ENCODE measurements at places on chromosomes 13 and 19.

- DNase-seq = no peak
Measured at GRCh38 chr13:20782116-20782708, 8.5 kb upstream of the EEF1AKMT1 start.

GRCh38 chr13:47503475-47503874 is 497.6 kb downstream of the SUCLA2 start:
- no peak for DNase-seq

GRCh38 chr13:23510979-23511735 is 59.1 kb upstream of the TNFRSF19 start:
- no peak for DNase-seq

DNA sequence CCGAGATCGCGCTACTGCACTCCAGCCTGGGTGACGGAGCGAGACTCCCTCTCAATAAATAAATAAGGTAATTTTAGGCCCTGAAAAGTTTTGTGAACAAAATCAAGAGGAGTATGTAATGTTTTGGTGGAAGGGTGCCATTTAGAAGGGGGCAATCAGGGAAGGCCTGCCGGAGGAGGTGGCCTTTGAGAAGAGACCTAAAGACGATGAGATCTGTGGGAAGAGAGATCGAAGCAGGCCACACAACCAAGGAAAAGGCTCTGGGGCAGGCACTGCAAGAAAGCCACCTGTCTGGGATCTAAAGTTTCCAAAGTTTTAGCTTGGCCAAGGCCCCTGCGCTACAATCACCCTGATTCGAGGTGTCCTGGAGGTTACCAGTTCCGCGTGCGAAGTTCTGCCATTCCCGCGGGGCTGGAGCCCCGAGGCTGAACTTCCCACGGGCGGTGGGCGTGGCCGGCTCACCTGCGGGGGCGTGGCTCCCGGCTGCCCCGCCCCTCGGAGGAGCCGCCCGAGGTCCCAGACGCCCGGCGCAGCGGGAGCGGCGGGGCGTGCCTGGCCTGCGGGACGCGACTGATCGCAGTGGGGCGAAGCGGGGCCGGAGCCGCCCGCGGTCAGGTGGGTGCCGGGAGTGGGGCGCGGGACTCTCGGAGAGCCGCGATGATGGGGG is at the start of gene KLC3:
TSS of gene KLC3 (plus strand) at position 519 of the 667 bp plus-strand sequence. CDS start 4,792 bp downstream, outside the sequence.
- no peak for DNase-seq

- DNase-seq = no peak
Measured at GRCh38 chr13:51921790-51922740, 60.3 kb downstream of the CCDC70 start.

DNA sequence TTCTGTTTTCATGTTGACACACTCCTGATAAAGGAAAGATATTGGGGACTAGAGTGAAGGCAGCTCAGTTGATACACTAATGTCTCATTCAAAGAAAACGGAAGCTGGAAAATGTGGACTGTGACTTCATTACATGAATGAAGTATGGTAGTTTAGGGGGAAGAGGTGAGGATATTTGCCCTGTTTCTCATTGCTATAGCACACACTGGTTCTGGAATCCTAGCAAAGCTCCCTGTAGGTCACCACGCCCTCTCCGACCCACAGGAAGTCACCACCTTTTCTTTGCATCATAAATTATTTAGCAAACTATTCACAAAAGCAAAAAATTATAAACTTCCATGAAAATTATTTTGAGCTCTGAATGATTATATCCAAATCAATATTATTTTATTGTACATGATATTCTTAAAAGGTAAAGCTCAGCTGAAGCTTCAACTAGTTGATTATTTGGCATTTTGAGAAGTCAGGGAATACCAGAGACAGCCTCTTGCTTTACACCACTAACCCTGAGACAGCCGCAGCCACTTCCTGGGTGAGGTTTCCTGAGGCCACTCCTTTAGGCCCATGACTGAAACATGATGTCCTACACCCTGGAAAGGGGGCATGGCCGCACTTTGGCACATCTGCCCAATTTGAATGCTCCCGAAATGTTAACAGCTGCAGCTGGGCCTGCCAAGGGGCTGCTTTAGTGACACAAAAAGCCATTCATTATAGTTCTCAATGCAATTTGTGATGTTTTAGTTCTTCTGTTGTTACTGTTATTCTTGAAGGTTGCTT is 50.0 kb upstream of the WDFY2 start:
- DNase-seq = no peak

- DNase-seq = no peak
Measured at GRCh38 chr13:65112123-65112522, 2118.0 kb downstream of the PCDH9 start.

DNA sequence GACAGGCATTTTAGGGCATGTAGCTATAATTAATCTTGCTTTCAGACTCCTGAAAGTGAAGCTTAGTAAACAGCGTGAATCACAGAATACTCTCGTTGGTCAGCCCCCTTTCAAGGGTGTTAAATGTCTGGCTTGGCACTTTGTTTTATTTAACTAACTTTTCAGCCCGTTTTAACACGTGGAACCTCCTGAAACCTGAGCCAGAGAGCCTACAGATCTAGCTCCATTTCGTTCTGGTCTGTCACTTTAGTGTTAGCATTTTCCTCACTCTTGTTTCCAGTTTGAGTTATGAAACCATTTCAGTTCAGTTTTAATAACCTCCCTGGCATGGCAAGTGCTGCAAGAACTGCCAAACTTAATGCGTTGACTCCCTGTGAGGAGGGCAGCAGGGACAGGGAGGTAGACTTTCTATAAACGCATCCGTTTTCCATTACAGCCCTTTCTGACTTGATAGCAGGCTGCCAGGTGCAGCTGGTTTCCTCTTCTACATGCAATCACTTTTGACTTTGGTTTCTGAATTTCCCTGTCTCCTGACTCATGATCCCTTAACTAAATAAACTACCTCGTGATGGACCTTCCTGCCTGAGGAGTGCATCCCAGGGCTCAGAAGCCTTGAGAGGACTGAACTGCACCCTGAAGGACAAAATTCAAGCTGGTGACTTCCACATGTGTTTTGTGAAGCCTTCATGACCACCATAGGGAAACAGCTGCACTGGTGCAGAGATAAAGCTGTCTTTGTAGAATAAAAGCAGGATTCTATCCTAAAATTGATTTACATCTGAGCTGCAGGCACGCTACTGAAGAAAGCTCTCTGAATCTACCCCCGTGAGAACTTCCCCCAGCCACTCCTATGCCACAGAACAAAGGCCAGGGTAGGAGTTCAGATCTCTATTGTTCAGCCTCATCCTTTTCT is 192.6 kb downstream of the DLEU7 start:
- DNase-seq = no peak

GRCh38 chr13:101703838-101704237 is 251.4 kb downstream of the ITGBL1 start:
- DNase-seq = no peak

GRCh38 chr19:14059093-14059480 is 2.8 kb downstream of the PALM3 start:
- DNase-seq = no peak

GRCh38 chr13:48978942-48979601 is 3.4 kb downstream of the FNDC3A start:
- no peak for DNase-seq

DNA sequence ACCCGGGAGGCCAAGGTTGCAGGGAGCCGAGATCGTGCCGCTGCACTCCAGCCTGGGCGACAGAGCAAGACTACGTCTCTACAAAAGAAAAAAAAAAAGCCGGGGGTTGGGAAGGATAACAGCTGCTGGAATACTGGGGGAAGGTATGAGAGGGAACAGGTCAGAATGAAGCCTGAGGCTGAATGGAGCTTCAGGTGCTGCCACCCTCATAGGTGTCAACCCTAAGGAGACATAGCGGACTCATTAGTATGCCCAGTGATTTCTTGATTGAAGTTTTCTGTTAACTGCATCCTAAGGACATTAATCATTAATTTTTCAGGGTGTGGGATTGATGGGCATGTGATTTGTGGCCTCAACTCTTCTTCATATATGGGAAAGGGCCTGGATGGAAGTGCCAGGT is 6.0 kb downstream of the SMARCA4 start:
- no peak for DNase-seq

DNA sequence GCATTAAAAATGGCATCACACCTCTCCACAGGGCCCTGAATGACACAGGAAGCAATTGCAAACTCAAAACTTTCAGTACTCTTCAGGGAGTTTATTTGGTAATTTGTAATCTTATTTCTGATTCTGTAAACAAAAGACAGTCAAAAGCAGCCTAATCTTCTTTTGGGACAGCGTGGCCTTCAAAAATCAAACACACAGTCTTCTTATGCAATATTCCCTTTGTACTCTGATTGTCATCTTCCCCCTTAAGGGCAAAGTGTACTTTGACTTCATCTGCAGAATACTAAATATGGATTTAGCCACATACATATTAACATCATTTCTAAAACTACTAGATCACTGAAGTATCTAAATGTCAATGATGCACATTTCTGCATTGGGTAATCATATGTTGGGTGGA is 322.0 kb downstream of the MZT1 start:
- DNase-seq = no peak

- DNase-seq = no peak
Measured at GRCh38 chr19:57667228-57667627, 1.5 kb upstream of the ZSCAN4 start.

GRCh38 chr19:45931055-45931454 is 16.5 kb upstream of the NANOS2 start:
- no peak for DNase-seq

GRCh38 chr13:25171517-25172302 is at the start of gene AMER2:
AMER2 (minus strand) TSS chr13:25172288; CDS start chr13:25171619, 669 bp downstream.
- DNase-seq = no peak

DNA sequence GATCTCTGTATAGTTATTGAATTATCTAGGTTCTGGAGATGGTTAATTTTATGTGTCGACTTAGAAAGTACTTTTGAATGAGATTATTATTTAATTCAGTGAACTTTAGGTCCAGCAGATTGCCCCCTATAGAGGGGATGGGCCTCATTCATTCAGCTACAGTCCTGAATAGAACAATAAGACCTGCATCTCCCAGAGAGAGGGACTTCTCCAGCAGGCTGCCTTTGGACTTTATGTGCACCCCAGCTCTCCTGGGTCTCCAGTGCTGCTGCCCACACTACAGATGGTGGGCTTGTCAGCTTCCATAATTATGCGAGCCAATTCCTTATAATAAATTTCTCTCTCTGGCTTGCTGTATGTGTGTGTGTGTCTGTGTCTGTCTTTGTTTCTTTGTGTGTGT is 39.3 kb upstream of the KL start:
- DNase-seq = no peak

DNA sequence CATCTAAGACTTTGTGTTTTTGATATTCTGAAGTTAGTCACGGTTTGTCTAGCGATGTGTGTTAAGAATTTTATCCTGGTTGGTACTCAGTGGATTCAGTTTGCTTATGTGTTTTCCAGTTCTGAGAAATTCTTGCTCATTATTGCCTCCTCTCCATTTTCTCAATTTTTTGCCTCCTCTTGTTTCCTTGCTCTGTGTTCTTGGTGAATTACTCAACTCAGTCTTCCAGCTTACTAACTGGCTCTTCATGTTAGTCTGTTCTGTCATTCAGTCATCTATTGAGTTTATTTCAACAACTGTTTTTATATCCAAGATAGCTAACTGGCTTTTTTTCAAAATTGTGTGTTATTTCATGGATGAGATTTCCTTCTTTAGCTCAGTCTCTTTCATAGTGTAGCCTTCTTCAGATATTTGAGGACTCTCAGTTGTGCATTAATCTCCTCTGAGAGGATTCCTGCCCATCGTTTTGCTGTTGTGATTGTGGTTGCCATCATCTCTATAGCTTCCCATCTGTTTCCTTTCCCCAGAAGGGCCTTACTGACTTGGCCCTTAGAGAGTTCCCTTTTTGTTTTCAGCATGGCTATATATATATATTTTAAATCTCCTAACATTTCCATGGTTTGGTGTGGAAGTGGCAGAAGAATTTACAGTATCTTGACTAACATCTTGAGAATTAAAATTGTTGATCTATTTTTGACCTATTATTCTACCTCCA is 6.2 kb downstream of the SETDB2 start:
- DNase-seq = no peak

DNA sequence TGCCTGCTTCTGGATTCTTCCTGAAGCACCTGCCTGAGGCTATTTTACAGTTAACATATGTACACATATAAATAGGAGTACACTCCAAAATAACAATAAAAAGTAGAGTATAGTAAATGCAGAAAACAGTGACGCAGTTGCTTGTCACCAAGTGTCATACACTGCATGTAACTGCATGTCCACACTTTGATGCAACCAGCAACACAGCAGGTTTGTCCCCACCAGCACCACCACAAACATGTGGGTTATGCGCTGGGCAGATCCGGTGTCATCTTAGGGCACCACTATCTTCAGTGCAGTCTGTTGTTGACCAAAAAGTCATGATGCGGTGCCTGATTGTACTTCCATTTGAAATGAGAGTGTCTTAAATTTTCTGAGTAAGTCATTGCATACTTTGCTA is 51.3 kb downstream of the COL4A2 start:
- DNase-seq = no peak

DNA sequence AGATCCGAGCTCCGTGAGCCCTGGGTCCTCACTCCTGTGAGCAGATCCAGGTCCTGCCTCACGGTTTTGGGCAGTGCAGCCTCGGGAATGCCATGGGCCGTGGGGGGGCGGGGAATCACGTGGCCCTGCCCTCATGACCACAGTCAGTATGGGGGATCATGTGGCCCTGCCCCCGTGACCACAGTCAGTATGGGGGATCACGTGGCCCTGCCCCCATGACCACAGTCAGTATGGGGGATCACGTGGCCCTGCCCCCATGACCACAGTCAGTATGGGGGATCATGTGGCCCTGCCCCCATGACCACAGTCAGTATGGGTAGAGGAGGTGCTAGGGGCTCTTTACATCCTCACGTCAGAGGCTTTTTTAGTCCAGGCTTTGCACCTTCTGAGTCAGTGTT is 64.3 kb upstream of the F7 start:
- DNase-seq = no peak

DNA sequence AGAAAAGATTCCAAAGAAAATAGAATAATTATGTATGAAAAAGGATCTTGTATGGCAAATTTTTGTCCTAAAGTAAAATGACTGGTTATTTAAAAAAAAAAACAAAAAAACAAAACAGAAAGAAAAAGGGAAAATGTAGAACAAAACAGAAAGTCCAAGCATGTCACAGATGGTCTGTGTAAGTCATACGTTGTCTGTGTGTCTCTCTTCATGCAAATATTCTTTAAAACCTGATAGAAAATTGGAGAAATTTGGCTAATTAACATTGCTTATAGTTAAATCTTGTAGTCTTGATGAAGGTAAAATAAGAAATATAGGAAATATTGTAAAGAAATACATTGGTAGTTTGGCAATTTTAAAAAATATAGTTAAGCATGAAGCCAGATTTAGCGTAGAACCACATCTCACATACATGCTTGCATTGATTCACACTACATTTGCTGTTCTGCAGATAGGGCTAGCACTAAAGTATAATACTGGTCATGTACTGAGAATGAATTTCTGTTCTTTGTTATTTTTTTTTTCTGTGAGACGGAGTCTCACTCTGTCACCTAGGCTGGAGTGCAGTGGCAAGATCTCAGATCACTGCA is 58.4 kb downstream of the SPRYD7 start:
- no peak for DNase-seq

- no peak for DNase-seq
Measured at GRCh38 chr13:46126056-46126455, 21.2 kb upstream of the CPB2 start.

DNA sequence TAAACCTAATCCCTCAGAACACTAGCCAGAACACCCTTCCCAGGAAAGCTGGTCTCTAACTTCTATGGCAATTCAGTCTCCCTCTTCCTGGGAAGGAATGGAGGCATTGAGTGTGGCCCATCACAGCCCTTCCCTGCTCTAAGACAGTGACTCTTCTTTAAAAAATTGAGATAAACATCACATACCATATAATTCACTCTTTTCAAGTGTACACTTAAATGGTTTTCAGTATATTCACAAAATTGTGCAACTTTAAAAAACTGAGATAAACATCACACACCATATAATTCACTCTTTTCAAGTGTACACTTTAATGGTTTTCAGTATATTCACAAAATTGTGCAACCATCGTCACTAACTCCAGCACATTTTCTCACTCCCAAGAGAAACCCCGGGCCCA is 116.5 kb downstream of the MIPEP start:
- no peak for DNase-seq

Data from brain pericyte (primary cell).